ENCODE measurements at places on chromosomes 7 and 10.

- DNase-seq = no peak
These were observed 143.5 kb upstream of the GHITM start for GRCh38 chr10:83995738-83996331.

DNA sequence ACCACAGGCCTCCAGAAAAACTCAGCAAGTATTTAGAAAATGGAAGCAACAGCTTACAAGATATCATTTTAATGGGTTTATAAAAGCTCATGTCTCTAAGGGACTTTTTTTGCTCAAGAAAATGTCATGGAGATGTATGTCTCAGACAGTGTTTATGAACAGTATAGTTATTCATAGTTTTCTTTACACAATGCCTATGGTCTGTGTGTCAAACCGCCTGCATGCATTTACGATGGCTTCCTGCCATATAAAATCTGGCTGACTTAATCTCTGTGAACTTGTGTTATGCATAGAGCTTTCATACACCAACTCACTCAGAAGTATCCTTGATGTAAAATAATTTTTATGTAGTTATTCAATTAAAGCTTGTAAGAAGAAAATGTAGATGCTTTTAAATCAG, 1314.2 kb upstream of the LRRTM3 start:
- DNase-seq = no peak

DNA sequence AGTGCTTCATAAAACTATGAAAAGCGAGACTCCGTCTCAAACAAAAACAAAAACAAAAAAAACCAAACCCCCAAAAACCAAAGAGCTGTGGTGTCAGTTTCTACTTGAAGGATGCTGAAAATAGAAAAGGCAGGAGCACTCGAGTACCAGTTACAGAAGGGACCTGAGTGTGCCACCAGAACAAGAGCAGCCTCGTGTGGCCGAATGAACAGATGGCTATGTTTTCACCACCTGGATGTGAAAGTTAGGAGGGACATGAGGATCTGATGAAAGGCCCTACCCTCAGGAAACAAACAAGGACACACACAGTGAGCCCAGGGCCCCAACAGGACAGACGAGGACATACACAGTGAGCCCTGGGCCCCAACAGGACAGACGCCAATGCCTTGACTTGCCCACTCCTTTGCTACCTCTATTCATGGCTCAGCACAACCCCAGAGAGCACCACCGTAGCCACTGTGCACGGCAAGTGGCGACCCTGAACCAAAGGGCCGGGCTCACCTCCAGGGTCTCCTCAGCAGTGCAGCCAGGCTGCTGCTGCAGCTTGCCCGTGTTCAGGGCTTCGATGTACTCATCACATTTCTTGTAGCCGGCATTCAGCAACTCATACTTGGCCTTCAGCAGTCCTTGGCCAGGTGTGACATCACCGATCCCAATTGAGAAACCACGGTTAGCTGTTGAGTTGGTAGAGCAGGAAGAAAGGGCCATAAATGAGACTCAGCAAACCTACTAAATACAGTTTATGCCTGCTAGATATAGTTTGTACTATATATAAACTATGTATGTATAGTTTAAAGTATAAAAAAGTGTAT, 24.9 kb downstream of the POLR3A start:
- no peak for DNase-seq

GRCh38 chr7:78326189-78326588, 527.6 kb downstream of the PHTF2 start:
- DNase-seq = no peak

DNA sequence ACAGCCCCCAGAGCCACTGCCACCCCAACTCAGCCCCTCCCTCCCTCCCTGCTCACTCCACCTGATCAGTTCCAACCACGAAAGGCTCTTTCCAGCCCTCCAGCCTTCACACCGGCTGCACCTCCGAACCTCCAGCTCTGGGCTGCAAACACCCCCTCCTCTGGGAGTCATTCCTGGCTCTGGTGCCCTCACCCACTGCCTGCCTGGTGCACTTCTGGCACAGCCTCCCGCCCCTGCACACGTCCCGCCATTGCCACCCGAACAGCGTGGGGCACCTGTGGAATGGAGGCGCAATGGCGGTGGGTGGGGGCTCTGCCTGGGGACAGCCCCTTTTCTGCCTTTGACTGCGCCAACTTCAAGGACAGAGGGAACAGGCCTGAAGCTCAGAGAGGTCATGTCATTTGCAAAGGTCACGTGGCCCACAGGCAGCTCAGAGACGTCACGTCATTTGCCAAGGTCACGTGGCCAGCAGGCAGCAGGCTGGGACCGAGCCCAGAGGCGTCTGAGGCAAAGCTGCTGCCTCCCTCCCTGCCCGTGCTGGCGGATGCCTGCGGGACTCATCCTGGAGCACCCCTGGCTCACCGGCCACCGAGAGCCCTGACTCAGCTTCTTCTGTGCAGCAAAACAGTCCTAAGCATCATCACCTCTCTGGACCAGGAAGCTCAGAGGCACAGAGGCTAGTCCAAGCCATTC, 76.0 kb upstream of the DNAAF5 start:
- no peak for DNase-seq

DNA sequence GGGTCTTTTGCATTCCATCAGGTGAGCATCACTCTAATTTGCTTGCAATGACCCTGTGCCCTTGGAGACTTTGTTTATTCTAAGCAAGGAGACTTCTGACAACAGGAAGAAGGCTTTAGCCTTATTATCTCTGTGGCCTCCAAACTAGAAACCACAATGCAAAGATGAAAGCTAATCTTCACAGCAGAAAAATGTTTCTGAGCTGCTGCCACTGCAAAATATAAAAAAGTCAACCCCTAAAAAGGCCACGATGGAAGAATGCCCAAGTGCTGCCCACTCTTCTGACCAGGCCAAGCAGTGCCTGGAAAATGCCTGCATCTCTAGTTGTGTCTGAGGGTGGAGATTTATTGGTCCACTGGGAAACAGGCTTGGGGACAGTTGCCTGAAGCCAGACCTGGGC, 299.9 kb downstream of the C7orf25 start:
- no peak for DNase-seq

- DNase-seq = no peak
These were observed 35.7 kb downstream of the SMNDC1 start for GRCh38 chr10:110268971-110269370.

- DNase-seq = no peak
These were observed 134.4 kb downstream of the ABCA13 start for GRCh38 chr7:48305661-48306060.

DNA sequence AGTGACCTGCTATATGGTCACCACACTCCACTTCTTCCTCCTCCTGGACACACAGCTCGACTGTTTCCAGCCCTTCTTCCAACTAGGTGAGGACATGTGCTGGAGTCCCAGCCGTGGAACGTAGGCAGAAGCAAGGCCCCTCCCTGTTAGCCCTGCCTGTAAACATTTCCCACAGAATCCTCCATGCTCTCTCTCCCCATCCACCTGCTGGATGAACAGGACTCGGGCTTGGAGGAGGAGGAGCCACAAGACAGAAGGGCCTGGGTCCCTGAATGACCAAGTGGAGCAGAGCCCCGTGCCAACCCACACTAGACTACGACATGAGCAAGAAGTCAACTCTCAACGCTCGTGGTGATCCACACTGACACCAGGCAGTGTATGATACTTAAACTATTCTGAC, 9.9 kb downstream of the CNPY1 start:
- no peak for DNase-seq

DNA sequence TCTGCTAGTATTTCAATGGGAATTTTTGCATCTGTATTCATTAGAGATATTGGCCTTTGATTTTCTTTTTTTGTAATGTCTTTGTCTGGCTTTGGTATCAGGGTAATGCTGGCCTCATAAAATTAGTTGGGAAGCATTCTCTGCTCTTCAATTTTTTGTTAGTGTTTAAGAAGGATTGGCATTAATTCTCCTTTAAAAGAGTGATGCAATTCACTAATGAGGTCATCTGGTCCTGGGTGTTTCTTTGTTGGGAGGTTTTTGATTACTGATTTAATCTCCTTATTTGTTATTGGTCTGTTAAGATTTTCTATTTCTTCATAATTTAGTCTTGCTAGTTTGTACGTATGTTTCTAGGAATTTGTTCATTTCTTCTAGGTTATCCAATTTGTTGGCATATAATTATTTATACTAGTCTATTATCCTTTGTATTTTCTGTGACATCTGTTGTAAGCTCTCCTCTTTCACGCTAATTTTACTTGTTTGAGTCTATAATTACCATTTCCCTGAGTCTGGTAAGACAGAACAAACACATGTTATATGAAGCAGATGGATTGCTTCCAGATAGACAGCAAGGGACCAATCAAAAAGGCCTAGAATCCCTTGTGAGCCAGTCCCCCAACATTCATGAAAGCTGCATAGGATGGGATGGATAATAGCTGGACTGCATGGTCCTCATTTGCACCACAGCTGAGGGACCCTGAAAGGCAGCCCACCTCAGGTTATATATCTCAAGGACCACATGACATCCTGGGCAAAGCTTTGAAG, 54.4 kb downstream of the MTPAP start:
- DNase-seq = no peak

DNA sequence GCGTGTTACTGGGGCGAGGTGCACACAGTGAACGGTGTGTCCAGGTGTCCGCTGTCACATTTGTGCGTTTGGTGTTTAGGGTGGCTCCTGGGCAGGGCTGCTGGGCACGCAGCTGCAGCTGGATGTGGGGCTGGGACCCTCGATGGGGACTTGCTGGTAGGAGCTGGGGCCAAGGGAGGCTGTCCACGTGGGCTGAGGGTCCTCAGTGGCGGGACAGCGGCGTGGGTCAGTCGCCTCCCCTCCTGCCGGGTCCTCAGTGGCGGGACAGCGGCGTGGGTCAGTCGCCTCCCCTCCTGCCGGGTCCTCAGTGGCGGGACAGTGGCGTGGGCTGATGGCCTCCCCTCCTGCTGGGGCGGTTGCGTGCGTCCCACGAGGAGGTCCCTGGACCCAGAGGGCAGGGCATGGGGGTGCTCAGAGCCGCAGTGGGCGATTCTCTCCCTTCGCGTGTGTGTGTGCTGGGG, 68.5 kb downstream of the INPP5A start:
- DNase-seq = no peak

DNA sequence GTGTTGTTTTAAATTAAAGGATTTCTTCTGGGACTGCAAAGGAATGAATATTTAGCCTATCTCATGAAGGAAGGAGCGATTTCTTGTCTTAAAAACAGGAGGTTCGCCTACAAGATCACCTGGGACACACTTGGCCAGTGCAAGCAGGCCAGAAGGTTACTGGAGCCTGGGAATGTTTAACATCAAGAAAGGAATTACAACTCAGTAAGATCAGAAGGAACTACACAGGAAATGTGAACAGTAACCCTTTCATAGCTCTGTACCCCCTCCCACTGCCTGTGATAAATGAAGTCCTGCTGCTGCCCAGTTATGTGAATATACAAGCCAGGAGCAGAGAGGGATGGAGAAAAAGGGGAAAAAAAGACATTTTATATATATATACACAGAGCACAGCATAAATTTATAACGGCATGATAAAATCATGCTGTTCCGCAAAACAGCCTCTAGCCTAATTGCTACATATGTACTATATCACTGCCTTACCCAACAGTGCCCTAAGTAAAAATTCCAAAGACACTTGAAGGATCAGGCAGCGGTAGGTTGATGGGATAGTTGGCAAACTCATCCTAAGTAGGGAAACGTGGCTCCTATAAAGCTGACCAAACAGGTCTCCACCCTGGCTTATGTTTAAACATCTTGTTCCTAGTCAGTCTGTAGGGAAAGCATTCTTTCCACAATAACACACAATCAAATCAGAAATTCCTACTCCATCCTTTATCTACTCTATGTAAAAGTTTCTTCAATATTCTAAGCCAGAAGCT, 63.8 kb downstream of the ZNF438 start:
- no peak for DNase-seq

- DNase-seq = no peak
These were observed 983.0 kb downstream of the SORCS1 start for GRCh38 chr10:106181501-106181900.

DNA sequence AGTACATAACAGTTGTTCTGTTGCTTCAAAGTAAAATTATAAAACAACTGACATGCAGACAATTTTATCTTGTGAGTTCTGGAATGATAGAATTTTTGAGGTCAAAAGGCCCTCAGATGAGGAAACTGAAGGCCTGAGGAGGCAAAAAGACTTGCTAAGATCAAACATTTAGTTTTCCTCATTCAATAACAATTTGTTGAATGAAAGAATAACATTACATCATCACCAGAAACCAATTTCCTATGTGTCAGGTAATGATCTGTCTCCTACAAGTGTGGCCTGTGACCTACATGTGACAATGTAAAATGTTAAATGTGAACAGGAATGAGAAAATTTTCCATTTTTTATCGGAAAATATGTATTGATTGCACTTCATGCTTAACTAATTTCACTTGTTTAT, 16.6 kb upstream of the ASB4 start:
- DNase-seq = no peak

DNA sequence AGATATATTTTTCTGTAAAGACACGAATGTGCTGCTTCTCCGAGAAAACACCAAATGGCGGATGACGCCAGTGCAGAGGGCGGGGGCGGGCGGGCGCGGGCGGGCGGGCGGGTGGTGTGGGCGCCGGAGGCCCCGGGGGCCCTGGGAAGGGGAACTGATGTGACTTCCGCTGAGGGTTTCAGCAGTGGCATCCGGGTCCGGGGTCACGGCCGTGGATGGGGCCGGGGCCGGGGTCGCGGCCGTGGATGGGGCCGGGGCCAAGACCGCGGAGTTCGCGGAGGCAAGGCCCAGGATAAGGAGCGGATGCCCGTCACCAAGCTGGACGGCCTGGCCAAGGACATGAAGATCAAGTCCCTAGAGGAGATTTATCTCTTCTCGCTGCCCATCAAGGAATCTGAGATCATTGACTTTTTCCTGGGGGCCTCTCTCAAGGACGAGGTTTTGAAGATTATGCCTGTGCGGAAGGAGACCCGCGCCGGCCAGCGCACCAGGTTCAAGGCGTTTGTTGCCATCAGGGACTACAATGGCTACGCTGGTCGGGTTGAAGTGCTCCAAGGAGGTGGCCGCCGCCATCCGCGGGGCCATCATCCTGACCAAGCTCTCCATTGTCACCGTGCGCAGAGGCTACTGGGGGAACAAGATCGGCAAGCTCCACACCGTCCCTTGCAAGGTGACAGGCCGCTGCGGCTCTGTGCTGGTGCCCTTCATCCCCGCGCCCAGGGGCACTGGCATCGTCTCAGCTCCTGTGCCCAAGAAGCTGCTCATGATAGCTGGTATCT, 20.3 kb upstream of the IGF2BP3 start:
- no peak for DNase-seq

DNA sequence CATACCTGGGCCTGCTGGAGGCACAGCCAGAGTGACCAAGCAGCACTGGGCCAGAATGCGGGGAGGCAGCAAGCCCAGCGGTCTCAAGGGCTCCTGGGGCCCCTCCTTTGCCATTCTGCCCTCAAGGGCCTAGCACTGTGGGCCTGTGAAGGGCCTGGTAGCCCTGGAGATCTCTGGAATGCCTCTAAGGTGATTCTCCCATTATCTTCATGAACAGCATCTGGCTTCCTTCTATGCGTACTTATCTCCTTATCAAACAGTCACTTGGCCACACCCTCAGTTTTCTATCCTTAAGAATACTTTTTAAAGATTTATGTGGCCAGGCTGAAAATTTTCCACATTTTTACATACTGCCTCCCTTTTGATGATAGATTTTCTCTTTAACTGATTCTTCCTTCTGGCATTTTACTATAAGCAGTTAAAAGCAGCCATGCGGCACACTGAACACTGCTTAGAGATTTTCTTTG, 67.5 kb upstream of the CCNY start:
- DNase-seq = no peak
